RWPE2 (cell line): ENCODE measurements at places on chromosomes 6 and 20.

DNA sequence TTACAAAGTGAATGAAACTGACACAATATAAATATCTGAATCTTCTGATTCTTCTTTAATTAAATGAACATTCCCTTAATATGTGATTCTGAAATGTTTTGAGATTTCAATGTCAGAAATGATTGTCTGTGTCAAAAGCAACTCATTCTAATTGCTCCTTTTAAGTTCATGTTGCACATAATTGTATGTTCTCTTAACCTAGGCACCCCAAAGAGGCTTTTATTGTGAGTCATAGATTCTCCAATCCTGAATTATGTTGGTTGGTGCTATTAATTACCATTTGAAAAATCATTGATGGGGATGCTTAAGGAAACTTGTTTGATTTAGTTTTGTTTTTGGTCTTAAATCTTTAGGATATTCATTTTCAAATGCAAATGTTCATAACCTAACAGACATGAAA is 829.7 kb upstream of the CITED2 start:
- no peak overlapping the region for H3K4me3 ChIP-seq
- H3K36me3 ChIP-seq, result no peaks in the 10 kb centered on the region
- no peak for DNase-seq
- H3K4me1 ChIP-seq, result peaks cover 6% of the 10 kb centered on the region

- no peaks in the 10 kb centered on the region for H3K27me3 ChIP-seq
- H3K27ac ChIP-seq, result no peak overlapping the region
- H3K4me3 ChIP-seq, result no peak overlapping the region
- H3K36me3 ChIP-seq, result no peaks in the 10 kb centered on the region
- H3K4me1 ChIP-seq, result peaks cover 3% of the 10 kb centered on the region
These were observed 18.9 kb downstream of the PKIG start for GRCh38 chr20:44601236-44601671.

GRCh38 chr6:140071601-140072062 is 697.2 kb upstream of the CITED2 start:
- peaks cover 29% of the 10 kb centered on the region for H3K4me1 ChIP-seq
- H3K27me3 ChIP-seq, result no peaks in the 10 kb centered on the region
- H3K4me3 ChIP-seq, result no peak overlapping the region
- H3K36me3 ChIP-seq, result no peaks in the 10 kb centered on the region
- H3K27ac ChIP-seq, result peak overlapping the region; percentile 85
- DNase-seq, result no peak

DNA sequence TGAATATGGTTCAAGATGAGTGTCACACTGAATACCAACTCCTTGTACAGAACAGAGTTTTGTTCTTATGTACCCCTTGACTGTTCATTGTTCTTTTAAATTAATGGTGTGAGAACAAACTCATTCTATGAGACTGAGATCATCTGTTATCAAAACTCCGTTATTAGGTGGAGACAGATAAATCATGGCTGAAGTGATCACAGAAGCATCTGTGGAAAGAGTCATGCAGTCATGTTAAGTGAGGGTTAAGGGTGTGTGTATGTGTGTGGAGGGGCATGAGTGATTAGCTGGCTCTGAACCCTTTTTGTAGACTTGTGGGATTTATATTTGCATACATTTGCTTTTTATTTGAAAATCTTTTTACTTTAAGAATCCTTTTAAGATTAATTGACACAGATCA is 24.7 kb downstream of the ADGRG6 start:
- peaks cover 66% of the 10 kb centered on the region for H3K4me1 ChIP-seq
- no peak overlapping the region for H3K4me3 ChIP-seq
- peaks cover 15% of the 10 kb centered on the region; the same call in 1 of the 2 replicates for H3K36me3 ChIP-seq
- no peak for DNase-seq

DNA sequence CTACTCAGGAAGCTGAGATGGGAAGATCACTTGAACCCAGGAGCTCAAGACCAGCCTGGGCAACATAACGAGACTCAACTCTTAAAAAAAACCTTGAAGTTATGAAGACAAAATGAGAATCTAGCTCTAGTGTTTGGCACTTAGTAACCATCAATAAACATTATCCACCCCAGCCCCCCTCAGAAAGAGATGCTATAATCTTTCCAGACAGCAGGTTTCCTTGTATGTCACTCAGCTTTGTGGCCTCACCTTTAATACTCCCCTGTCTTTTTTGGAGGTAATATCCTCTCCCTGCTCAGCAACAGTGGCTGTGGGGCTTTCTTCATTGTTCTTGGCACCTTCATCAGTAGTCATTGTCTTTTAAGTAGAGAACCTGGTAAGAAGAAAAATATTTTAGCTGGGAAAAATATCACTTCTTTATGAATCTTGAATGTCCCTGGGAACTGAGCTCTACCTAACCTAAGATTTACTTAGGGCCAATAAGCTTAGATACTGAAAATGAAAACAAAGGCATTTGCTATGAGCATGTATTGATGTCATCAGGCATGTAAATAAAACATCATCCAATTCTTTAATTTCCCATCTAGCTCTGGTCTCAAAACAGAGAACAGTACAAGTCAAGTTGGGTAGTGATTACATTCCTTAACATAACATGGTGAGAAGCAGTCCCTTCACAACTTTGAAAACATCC is 46.1 kb downstream of the FKBP5 start:
- peaks cover 6% of the 10 kb centered on the region for H3K4me1 ChIP-seq
- no peak overlapping the region for H3K27ac ChIP-seq
- no peaks in the 10 kb centered on the region for H3K27me3 ChIP-seq

- no peak for DNase-seq
- no peak overlapping the region for H3K4me3 ChIP-seq
- H3K27me3 ChIP-seq, result no peaks in the 10 kb centered on the region
- no peak overlapping the region for H3K27ac ChIP-seq
- H3K4me1 ChIP-seq, result no peaks in the 10 kb centered on the region
- H3K36me3 ChIP-seq, result no peaks in the 10 kb centered on the region
These were observed 242.2 kb downstream of the NRN1 start for GRCh38 chr6:5764401-5764955.

DNA sequence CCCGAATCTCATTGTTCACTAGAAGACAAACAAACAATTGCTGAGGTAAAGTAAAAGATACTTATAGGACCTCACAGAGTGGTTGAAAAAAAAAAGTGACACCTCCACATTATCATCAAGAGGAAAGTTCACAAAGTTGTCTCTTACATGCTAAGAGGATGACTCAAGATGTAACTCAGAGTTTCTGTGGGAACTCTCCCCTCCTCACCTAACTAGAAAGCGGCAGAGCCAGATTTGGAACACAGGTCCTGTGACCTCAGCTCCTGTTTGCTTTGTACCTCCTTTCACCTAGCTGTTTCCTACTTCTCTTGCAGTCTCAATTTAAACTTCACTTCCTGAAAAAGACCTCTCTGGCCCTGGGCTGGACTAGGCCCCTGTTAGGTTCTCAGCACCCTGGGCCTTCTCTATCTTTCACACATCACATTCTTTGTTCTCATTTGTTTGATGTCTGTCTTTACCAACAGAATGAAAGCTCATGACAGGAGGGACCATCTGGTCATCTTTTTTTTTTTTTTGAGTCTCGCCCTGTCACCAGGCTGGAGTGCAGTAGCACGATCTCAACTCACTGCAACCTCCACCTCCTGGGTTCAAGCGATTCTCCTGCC is 60.8 kb downstream of the CD24 start:
- no peaks in the 10 kb centered on the region for H3K27me3 ChIP-seq
- peak overlapping the region; percentile 82 for H3K27ac ChIP-seq
- DNase-seq, result no peak
- H3K4me1 ChIP-seq, result peaks cover 22% of the 10 kb centered on the region
- H3K4me3 ChIP-seq, result no peak overlapping the region

GRCh38 chr6:6390849-6391602 is 70.6 kb upstream of the F13A1 start:
- no peak for DNase-seq
- no peak overlapping the region for H3K4me3 ChIP-seq
- no peaks in the 10 kb centered on the region for H3K27me3 ChIP-seq
- H3K27ac ChIP-seq, result no peak overlapping the region
- peaks cover 6% of the 10 kb centered on the region for H3K4me1 ChIP-seq

DNA sequence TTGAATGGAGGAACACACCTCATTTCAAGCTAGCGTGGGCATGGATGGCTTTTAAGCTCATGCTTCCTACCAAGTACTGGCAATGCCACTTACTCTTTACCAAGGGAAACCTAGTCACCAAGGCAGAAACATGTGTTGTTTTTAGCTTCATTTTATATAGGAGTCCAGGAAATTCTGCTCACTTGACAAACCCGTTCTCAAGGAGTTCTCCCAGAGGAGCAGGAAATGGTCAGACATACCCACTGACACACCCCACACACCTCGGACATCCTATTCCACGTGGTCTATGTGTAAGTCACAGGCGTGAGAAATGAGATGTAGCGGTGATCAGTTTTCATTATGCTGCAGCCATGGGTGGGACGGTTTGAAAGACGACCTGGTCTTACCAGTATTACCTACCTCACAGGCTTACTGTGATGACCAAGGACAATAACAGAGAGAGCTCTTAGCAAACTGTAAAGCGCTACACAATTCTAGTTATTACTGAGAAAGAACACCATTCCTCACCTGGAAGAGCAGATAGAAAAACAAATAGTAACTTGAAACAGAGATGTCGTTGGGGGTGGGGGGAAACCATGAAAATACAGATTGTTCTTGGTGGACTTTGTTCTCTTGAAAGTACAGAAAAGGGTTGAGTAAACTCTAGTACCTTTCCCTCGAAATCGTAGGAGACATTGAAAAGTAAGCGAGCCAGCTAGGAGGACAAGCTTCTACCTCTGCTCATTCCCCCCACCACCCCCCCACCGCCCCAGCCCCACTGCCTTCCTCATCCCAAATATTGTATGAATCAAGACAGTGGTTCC is 1.7 kb downstream of the CNKSR3 start:
- H3K4me1 ChIP-seq, result peaks cover 10% of the 10 kb centered on the region
- peak overlapping the region; percentile 68 for H3K4me3 ChIP-seq
- no peak for DNase-seq
- H3K36me3 ChIP-seq, result no peaks in the 10 kb centered on the region
- no peaks in the 10 kb centered on the region for H3K27me3 ChIP-seq

DNA sequence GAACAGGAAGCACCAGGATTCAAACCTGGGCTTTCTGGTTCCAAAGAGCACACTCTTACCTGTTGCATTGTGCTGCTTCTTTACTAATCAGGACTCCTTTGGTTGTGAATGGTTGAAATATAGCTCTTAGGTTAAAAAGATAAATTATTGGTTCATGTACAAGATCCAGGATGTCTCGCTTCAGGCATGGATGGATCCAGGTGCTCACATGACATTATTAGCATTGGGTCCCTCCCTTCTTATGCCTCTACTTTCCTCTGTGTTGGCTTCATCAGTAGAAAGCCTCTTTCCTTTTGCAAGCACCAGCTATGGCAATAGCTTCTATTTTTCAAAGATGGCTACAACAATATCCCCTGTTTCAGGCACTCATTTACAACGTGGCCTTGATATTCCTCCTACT is 217.7 kb upstream of the SULF2 start:
- no peaks in the 10 kb centered on the region for H3K4me1 ChIP-seq
- H3K27ac ChIP-seq, result no peak overlapping the region
- no peak overlapping the region for H3K4me3 ChIP-seq
- no peak for DNase-seq
- H3K27me3 ChIP-seq, result no peaks in the 10 kb centered on the region
